Activated CD4-positive, alpha-beta T cell treated with anti-CD3 and anti-CD28 coated beads for 1 hour (primary cell): ENCODE measurements at places on chromosomes 5 and 9.

DNA sequence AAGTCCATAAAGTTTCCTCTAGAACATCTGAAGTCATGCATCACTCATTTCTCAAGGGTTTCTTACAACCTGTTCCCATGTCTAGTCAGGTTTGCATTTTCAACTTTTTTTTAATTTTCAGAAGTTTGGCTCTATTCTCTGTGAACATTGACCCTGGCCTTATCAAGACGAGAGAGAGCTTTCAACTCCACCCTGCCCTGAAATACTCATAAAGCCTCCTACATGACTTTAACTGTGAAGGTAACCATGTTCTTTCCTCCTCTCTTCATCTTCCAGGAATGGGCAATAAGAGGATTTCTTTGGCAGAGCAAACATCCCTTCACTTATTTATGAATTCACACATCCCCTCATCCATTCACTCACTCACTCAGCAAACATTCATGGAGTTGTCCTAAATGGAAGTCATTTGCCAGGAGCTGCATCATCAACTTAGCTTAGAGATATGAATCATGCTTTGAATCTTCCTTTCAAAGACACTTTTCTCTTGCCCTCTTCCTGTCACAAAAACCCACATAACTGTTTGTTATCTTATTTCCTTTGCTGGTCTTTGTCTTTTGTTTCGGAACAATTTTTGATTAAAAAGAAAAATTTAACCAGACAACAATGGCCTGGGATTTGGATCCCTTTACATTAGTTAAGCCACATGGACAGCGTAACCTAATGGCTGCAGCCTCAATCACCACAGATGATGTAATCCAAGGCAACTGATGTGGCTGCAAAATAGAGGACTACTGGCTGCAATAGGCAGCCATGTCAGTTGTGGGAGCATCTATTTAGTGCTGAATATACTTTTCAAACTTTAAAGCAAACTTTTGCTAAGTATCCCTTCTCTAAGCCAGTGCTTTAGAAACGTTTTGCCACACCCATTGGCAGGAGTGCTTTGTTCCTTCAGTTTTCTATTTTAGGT is 43.0 kb upstream of the GNAQ start:
- DNase-seq = no peak

DNA sequence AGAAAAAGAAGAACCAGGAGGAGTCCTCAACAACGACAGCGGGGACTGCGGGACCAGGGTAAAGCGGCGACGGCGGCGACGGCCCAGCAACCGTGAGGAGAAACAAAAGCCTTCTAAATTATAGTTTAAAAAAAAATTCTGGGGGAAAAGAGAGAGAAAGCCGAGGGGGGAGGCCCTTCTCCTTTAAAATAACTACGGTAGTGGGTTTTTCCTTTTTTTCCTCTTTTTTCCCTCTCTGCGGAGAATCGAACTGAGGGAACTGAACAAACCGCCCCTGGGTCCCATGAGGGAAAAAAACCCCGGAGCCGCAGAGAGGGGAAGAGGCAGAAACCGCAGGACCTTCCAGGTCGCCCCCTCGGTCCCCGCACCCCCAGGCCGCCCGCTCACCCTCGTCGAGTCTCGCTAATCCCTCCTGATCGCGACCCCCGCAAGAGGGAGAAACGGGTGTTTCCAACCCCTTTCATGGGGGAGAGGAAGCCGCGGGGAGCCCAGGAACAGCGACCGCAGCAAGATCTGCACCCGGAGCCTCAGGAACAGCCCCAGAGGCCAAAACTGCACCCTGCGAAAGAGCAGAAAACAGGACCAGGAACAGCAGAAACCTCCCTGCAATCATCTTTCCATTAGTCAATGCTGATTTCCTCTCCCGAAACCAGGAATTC is 453 bp downstream of the CPEB4 start:
- DNase-seq = no peak

GRCh38 chr5:58898538-58898937 is 315.7 kb downstream of the RAB3C start:
- DNase-seq = no peak

DNA sequence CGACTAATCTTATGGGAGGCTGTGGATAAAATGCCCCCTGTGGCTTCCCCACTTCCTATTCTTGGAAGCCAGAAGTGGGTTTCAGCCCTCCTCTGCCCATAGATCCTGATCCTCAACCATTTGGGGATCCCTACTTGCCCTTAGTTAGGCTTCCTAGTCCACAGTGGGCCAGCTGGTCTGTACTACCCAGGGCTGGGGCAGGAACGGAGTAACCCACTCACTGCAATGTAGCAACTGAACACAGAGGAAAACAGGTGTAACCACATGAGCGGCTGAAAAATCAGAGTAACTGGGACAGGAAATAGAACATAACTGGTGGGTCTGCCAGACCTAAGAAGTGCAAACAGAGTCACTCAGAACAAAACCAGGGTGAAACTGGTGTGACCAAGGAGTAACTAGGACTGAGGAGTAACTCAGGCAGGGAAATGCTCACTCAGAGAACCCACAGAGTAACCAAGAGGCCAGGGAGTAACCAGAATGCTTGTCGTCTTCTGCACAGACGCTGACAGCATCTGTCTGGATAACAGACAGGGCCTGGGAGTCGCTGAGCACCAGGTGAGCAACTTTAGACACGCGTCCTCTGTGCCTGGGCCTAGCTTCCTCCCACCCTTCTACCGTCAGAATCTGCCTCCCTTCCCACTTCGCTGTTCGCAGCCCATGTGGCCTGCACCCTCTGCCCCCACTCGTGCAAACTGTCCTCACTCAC is 1.0 kb downstream of the AQP3 start:
- no peak for DNase-seq

GRCh38 chr5:133124891-133125290 is 73.1 kb downstream of the HSPA4 start:
- no peak for DNase-seq

DNA sequence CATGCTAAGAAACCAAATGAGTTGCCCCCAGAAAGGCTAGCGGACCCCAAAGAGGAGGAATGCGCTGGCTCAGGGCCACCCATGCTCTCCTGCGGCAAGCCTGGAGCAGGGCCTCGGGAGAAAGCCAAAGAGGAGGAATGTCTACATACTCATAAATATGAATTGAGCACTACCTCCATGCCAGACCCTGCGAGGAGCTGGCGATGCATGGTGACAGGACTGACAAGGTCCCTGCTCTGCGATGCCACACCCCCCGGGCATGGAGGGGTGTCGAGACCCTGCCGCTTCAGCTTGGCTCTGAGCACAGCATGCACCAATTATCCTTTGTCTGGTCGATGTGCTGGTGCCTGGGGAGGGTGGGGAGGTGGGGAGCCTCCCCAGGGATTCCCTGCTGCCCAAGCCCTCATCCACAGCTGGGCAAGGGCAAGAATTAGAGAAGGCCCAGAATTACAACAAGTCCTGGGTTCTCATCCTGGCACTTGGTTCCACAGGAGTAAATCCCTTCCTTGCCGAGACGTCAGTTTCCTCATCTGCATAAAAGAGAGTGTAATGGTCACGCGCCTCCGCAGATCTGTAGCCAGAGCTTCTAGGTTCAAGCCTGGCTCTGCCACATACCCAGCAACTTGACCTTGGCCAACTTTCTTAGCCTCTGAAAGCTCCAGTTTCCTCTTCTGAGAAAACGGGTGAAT is 74.4 kb downstream of the FAM114A2 start:
- DNase-seq = no peak

- DNase-seq = no peak
Measured at GRCh38 chr5:3899093-3899492, 303.5 kb downstream of the IRX1 start.

GRCh38 chr5:155727512-155728145 is 599.3 kb upstream of the SGCD start:
- no peak for DNase-seq

- no peak for DNase-seq
Measured at GRCh38 chr5:176692839-176693476, 45.7 kb downstream of the TSPAN17 start.

DNA sequence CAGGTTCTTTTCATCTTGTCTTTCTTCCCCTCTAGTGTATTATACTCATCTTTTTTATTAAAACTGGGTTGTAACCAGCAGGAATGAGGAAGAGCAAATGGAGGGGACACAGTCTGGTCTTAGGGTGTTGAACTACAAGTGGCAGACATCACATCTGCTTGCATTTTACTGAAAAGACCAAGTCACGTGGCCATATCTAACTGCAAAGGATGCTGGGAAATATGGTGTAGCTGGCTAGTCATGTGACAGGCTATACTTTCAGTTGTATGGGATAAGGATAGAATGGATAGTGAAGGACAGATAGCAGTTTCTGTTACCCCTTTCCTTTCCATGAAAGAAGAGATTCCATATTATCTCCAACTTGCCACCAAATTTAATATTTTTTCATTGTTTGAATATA is 13.0 kb upstream of the FGD3 start:
- DNase-seq = no peak

GRCh38 chr5:95280401-95281095 is 4.3 kb downstream of the MCTP1 start:
- DNase-seq = no peak

DNA sequence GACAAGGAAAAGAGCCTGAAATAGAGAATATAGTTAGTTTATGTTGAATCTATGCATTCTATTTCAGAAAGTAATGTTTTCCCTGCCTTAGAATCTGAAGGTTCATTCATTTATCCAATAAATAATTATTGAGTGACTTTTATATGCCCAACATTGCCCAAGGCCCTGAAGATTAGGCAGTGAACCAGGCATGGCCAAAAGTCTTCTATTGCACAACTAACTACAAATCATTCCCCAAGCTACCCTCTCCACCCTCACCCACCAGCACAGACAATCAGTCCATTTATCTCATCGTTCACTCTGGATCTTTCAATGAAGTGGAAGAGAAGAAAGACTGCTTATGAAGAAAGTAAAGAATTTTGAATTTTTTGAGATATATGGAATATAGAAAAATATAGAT is 268.4 kb downstream of the PLK2 start:
- DNase-seq = no peak

GRCh38 chr9:101587332-101588043 is 7.3 kb downstream of the PPP3R2 start:
- no peak for DNase-seq

GRCh38 chr9:68872026-68872501 is 141.8 kb downstream of the PRKACG start:
- no peak for DNase-seq

GRCh38 chr9:17280350-17281012 is 145.6 kb downstream of the CNTLN start:
- DNase-seq = no peak

DNA sequence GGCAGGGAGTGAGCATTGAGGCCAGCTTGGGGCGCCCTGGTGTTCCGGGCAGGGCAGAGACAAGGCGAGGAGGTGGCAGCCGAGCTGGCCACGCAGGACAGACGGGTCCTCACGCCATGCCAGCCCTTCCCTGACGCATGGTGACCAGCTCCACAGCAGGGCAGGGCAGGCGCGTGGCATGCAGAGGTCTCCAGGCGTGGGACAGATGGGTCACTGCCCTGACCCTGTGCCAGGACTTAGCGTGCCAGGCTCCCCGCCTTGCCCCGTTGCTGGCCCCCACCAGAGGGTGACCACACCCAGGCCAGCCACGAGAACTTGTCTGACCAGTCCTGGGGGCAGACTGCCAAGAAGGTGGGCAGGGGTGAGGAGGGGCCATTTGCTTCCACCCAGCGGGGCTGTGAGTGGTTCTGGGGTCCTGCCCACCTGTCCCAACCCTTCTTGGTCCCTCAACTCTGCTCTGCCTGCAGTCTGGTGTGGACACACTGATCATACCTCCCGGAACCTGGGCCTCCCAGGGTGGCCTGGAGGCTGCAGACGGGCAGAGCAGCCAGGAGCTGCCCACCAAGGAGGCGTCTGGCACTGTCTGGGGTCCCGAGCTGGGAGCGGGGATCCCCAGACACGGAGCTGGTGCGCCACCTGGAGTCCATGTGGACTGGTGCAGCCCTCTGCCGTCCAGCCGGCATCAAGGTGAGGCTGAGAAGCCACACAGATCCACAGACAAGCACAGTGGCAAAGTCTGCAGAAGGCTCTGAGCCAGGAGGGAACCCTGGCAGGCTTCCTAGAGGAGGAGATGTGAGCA is at the start of gene RNF224:
RNF224 (plus strand) TSS at position 449 of the 799 bp plus-strand sequence. CDS start 834 bp downstream, outside the sequence.
- peak; percentile 73 for DNase-seq

DNA sequence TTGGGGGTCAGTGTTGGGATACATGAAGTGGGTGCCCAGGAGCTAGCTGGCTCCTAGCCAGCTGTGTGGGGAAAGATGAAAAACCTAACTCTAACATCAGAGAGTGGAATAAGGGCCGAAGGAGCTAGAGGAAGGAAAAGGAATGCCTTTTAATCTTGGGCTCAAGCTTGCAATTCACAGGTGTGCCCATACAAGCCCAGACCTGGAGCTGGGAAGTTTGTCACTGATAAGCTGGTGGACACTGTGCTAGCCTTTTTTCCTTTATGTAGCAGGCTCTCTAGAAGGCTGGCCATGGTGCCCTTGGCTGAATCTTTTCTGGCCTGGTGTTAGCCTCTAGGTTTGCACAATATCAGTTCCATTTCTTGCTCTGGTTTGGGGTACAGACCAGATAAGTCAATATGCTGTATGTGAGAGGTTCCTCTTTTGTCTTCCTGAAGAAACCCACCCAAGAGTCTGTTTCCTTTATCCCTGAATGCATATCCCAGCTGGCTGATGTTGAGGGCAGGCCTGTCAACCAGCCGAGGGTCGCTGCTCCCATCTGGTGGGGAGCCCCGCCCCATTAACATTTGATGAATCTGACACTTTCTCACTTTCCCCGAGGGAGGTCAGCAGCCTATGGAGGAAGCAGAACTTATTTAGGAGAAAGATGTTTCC is 92.4 kb upstream of the CXCL14 start:
- DNase-seq = no peak

GRCh38 chr5:124007675-124008398 is 495.9 kb downstream of the CSNK1G3 start:
- DNase-seq = no peak

- no peak for DNase-seq
Measured at GRCh38 chr5:1785984-1786383, 13.7 kb downstream of the MRPL36 start.

- DNase-seq = no peak
Measured at GRCh38 chr5:3329427-3329826, 266.2 kb upstream of the IRX1 start.

GRCh38 chr5:96633820-96634219 is 28.4 kb upstream of the CAST start:
- DNase-seq = no peak

- no peak for DNase-seq
Measured at GRCh38 chr5:113382731-113383130, 52.1 kb downstream of the TSSK1B start.

GRCh38 chr9:4797854-4798150 is 5.1 kb downstream of the RCL1 start:
- no peak for DNase-seq

GRCh38 chr5:31412324-31412723 is 119.6 kb downstream of the DROSHA start:
- DNase-seq = no peak

- DNase-seq = no peak
Measured at GRCh38 chr9:117427357-117427913, 12.6 kb upstream of the ASTN2 start.

- no peak for DNase-seq
Measured at GRCh38 chr5:127562252-127562651, 44.8 kb downstream of the PRRC1 start.
